ENCODE measurements at places on chromosomes 7 and 10. TPM values are rescaled to one million over a fixed set of nuclear protein-coding genes. Genes with fewer than 3 reads are reported as not detected.

Gene NPY4R
- total RNA-seq, result 0.17 TPM

Gene KCND2
- total RNA-seq, result not detected

Gene C10orf67
- 0.11 TPM for total RNA-seq

Gene TAS2R4
- 0.31 TPM for total RNA-seq

Gene OR13A1
- total RNA-seq, result not detected

Gene PDK4
- not detected for total RNA-seq

Measured in foreskin keratinocyte (primary cell).